ENCODE measurements at places on chromosomes 12 and 14. TPM values are rescaled to one million over a fixed set of nuclear protein-coding genes. Genes with fewer than 3 reads are reported as not detected.
A peak's percentile ranks its signal among the peaks of the same experiment; 100 is the strongest.

DNA sequence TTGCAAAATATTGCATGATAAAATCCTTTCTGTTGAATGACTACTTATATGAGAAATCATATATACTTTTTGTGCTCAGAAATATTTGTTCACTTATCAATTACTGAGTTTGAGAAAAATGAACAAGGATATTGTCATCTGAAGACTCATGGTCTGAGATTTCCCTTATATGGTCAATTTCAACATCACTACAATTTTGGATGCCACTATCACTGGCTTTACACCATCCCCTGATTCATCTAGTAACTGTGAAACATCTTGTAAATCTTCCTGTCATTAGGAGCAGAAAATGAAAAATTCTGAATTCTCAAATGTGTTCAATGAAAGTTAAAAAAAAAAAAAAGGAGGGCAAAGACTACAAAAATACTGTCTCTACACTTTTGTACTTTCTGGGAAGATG, 21.8 kb upstream of the GXYLT1 start:
- DNase-seq: no peak

DNA sequence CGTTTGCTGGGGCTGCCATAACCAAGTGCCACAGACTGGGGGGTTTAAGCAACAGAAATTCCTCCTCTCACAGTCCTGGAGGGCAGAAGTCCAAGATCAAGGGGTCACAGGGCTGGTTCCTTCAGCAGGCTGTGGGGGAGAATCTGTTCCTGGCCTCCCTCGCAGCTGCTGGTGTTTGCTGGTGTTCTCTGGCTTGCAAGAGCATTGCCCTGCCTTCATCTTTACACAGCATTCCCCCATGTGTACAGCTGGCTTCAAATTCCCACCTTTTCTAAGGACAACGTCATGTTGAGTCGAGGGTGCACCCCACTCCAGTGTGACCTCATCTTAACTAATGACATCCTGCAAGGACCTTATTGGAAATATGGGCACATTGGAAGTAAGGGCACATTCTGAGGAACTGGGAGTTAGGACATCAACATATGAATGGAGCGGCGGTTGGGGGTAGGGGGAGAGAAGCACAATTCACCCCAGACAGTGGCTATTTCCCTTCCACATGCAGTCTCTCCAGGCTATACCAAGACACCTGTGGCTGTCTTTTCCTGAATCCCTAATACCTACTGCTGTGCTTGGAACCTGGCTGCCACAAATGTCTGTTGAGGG, 123.6 kb downstream of the FOXN3 start:
- DNase-seq: no peak

- DNase-seq: peak; percentile 76
Observed at GRCh38 chr12:203462-204260, 10.3 kb downstream of the SLC6A12 start.

GRCh38 chr12:108582978-108583770, 14.7 kb downstream of the TMEM119 start:
- no peak for DNase-seq

GRCh38 chr14:68788275-68788995, 4.4 kb downstream of the ZFP36L1 start:
- no peak for DNase-seq

PLXNC1 gene
- 5.9 TPM for total RNA-seq

RNF212B gene
- not detected for total RNA-seq

NEK9 gene
- total RNA-seq: 125 TPM

SCNN1A gene
- 0.08 TPM for total RNA-seq
